ENCODE measurements at places on chromosomes 7 and 10.
A peak's percentile ranks its signal among the peaks of the same experiment; 100 is the strongest.

DNA sequence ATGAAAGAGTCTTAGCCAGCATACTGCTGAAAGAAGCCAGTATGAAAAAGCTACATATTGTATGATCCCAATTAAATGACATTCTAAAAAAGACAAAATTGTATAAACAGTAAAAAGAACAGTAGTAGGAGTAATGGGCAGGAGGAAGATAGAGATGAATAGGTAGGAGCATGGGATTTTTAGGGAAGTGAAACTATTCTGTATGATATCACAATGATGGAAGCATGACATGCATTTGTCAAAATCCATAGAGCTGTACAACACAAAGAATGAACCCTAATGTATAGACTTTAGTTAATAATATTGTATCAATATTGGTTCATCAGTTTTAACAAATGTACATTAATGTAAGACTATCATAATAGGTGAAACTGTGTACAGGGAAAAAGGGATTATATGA is 147.9 kb downstream of the IMMP2L start:
- no peak for DNase-seq

- no peak for DNase-seq
Observed at GRCh38 chr7:139648391-139648861, 124.9 kb downstream of the CLEC2L start.

- no peak for DNase-seq
Observed at GRCh38 chr7:141356161-141356560, 195.0 kb upstream of the AGK start.

DNA sequence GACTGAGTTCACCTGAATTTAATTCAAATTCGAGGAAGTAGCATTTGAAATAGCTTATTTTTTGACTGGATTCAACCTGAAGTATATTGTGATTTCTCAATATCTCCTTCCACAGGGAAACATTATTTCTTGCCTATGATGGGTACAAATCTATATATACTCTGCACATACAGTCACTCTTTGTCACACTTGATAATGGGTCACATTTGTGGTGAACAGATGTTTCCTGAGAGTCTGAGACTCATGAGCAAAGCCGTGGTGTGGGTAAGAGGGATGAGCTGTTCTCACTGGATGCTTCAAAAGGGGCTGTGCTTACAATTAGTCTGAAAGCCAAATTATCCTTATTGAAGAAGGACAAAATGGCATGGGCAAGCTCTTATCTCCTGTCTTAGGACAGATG is 18.0 kb upstream of the TBXAS1 start:
- no peak for DNase-seq

- DNase-seq, result no peak
Observed at GRCh38 chr7:80974396-80975358, 55.8 kb upstream of the SEMA3C start.

DNA sequence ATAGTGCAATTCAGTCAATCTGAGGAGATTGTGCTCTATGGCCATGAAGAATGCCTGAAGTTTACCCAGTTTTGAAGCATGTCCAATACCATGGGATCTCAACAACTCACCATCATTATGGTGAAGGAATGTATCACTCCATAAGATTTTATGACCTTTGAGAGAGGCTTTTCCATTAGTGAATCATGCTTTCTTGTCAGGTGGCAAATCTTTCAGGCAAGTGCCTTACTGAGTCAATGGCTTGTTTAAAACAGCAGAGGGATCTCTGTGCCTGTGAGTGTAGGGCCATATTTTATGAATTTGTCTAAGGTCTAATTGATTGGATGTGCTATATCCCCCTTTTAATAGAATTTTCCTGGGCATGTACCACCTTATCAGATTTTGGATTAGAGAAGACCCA is 131.5 kb downstream of the CCDC7 start:
- DNase-seq, result no peak

GRCh38 chr10:98309366-98310355 is 41.7 kb upstream of the LOXL4 start:
- peak; percentile 82 for DNase-seq

GRCh38 chr10:13839430-13839990 is 252.7 kb downstream of the PRPF18 start:
- DNase-seq, result peak; percentile 64

GRCh38 chr10:75646916-75647315 is 215.5 kb downstream of the LRMDA start:
- peak; percentile 43 for DNase-seq

- no peak for DNase-seq
Observed at GRCh38 chr10:49295297-49295696, 3.7 kb upstream of the C10orf71 start.

GRCh38 chr10:34408956-34409355 is 406.1 kb downstream of the PARD3 start:
- DNase-seq, result no peak

DNA sequence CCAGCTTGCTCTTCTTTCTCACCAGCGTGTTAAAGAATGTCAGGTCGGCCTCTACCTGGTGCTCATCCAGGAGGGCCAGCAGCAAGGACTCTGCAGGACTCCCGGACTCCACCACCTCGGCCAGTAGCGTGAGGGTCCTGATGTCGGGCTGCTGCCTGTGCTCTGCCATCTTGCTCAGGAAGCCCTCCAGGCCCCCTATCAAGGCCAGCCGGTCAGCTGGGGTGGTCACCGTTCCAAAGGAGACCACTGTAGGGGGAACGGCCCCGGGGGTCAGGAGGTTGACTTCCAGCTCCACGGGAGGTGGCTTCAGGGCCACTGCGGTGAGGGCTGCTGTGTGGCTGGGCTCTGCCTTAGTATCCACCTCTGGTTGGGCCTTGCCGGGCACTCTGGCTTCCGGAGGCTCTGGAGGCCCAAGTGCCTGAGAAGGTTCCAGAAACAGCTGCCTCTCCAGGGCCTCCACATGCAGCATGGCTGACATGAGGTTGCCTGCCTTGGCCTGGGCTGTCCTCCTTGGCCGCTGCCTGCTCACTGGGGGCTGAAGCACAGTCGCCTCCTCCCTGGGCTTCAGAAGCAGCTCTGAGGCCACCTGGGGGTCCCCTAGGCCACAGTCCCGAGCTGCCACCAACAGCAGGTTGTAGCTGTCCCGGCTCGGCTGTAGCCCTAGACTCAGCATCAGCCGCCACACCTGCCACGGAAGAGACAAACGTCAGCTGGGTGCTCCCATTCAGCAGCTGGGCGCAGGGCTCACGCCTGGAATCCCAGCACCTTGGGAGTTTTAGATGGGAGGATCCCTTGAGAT is 13.5 kb downstream of the PTCD1 start:
- DNase-seq, result no peak

GRCh38 chr7:37119296-37119860 is 329.3 kb downstream of the ELMO1 start:
- DNase-seq, result no peak

DNA sequence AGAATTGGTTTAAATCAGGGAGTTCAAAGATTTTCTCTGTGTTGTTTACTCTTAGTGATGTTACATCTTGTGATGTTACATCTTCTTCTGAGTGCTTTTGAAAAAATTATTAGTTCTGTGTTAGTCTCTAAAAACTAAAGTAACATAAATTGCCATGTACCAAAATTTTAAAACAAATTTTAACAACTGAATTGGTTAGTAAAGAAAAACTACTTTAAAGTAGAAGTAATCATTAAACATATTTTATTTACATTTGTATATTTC is 5.2 kb upstream of the IGF2BP3 start:
- no peak for DNase-seq

DNA sequence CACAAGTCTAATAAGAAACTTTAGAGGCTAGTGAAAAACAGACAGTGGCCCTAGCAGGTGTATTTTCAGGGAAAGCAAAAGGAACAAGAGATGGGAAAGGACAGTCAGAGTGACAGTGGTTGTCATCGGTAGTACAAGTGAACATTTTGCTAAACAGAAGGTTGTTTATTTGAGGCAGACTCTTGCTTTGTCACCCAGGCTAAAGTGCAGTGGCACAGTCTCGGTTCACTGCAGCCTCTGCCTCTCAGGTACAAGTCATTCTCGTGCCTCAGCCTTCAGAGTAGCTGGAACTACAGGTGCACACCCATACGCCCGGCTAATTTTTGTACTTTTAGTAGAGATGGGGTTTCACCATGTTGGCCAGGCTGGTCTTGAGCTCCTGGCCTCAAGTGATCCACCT is 195.8 kb downstream of the RELN start:
- DNase-seq, result no peak

DNA sequence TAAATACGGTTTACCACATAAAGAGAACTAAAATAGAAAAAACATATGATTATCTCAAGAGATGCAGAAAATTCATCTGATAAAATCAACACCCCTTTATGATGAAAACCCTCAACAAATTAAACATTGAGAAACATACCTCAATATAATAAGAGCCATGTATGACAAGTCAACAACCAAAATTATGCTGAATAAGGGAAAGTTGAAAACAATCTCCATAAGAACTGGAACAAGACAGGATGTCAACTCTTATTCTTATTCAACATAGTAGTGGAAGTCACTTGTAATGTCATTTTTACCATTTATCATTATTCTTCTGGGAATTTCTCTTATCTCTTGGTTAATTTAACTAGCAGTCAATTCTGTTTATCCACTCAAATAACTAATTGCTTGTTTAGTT is 79.0 kb downstream of the PCDH15 start:
- no peak for DNase-seq

GRCh38 chr7:117138981-117139380 is 183.9 kb downstream of the WNT2 start:
- DNase-seq, result no peak

- DNase-seq, result no peak
Observed at GRCh38 chr10:131943021-131943814, 38.5 kb downstream of the BNIP3 start.

- DNase-seq, result no peak
Observed at GRCh38 chr7:81956520-81956919, 186.7 kb upstream of the HGF start.

- no peak for DNase-seq
Observed at GRCh38 chr10:87506956-87507355, 2.3 kb downstream of the MINPP1 start.

DNA sequence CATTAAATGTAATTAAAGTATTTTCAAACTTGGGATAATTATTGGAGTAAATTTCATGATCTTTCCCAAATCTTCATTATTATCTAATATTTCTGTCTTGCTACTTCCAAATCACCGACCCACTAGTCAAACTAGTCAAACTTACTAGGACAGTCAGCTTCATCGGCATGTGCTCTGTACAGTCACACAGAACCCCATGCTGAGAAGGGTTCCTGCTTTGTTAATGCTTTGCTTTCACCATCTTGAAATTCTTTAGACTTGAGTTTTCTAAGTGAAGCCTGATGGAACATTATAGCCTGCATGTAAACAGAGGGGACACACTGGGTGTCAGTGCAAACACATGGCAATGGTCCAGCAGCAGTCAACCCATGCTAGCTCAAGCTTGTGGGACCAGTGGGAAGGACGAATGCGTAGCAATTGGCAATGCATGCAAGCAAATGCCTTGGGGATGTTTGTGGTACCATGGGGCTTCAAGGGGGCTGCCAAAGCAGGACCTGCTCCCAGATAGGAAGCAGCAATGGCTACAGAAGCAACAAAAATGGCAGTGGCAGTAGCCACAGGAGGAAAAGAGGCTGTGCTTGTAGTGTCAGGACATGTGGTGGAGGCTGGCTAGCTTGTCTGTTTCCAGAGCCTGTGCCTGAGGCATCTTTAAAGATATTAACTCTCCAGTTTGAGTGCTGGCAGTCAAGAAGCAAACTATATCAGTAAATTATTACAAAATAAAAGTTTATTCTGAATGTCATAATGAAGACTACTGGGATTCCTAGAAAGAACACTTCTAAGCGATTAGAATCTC is 441.1 kb upstream of the SEMA3D start:
- DNase-seq, result no peak

- no peak for DNase-seq
Observed at GRCh38 chr10:77776487-77776886, 138.9 kb upstream of the KCNMA1 start.

All from Right ventricle myocardium superior (tissue), 1 donor.